ENCODE measurements at places on chromosomes 11 and 22.

DNA sequence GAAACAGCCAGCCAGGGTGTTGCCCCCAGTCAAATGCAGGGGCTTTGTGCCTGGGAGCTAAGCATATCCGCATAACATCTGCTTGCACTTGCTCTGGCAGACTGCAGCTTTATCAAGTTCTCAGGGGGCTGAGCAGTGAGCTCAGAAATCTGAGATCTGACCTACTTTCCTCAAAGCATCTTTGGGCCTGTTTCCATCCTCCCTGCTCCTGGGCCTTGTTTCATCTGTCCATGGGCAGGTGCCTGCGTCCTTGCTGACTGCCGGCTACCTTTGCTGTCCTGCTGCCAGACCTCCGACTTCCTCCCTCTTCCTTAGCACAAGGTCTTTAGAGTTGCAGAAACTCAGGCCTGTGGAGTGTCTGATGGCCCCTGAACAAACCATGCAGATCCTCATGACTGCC lies 131.2 kb upstream of the B3GAT1 start:
- DNase-seq = no peak

GRCh38 chr11:30919389-30920152 lies 333.4 kb upstream of the MPPED2 start:
- no peak for DNase-seq

DNA sequence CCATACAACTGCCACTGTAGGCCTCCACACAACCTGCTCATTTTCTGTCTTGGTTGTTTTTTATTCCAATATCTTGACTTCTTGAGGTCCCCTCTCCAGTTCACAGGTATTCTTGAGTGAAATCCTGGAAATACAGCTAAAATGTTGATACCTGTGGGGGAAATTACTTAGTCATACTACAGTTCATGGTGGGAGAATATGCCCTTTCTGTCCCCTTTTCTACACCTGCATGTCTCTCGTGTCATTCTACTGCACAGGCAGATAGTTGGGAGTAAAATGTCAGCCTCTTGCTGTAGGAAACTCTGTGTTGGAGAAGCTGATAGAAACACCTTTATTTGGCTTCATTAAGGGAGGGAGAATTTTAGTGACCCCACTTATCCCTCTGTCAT lies 4.6 kb downstream of the OOSP4A start:
- DNase-seq = no peak

DNA sequence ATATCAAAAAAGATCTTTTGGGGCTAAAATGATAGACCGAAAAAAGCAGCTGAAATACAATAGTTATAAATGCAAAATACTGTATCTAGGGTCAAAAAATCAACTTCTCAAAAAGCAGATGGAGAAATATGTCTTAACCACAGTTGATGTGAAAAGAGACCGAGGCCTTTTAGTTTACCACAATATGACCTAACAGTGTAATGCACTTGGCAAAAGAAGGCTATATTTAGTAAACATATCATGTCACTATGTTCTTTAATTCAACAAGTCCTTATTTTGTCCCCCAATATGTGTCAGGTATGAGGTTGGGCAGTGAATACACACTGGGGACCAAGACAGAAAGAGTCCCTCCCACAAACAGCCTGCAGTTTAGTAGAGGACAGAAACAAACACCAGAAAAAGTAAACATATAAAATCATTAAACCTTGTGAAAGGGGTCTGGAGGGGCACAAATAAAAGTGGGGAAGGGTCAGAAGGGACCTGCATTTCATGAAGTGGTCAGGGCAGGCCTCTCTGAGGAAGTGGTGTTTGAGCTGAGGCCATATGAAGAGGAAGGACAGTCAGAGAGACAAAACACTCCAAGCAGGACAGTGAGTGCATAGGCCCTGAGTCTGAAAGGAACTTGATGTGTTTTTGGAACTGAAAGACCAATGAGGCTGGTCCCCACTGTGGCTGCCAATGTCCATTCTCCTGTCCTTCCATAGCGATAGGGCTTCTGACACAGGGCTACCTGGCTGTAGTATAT lies 53.4 kb downstream of the LIF start:
- DNase-seq = no peak

GRCh38 chr11:1778141-1778911 lies 14.6 kb upstream of the CTSD start:
- no peak for DNase-seq

- no peak for DNase-seq
Observed at GRCh38 chr11:70301721-70302418, 31.4 kb downstream of the PPFIA1 start.

DNA sequence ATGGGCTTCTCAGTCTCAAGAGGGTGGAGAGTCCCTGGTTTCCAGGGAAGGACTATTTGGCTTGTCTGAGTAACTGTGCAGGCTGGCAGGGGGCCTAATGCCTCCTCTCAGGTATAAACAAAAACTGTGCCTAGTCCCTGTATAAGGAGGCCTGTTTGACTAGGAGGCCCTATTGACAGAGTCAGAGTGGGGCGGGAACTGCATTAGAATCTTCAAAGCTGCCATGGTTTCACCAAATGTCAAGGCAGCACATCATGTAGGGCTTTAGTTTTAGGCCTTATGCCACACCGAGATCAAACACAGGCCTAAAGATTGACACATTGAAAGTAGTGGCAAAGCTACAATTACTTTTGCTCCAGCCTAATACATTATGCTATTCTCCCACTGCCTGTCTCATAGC lies 611.5 kb upstream of the B3GAT1 start:
- no peak for DNase-seq

- DNase-seq = no peak
Observed at GRCh38 chr11:115674937-115675544, 170.8 kb upstream of the CADM1 start.

GRCh38 chr22:44455151-44455962 lies 42.7 kb downstream of the RTL6 start:
- peak; percentile 65 for DNase-seq

DNA sequence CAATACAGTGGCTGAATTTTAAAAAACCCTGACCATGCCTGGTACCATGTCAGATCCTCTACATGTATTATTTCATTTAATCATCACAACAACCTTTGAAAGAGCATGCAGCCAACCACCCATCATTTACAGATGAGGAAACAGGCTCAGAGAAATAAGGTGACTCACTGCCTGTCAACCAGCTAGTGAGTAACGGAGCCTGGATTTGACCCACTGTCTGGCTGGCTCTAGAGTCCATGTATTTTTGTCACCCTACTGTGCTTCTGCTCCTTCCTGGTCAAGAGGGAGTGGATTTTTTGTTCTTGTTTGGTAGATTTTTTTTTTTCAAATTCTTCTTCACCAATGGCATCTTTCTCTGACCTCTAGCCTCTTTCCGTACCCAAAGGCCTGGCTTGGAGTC lies 77.4 kb downstream of the CWC15 start:
- DNase-seq = no peak

DNA sequence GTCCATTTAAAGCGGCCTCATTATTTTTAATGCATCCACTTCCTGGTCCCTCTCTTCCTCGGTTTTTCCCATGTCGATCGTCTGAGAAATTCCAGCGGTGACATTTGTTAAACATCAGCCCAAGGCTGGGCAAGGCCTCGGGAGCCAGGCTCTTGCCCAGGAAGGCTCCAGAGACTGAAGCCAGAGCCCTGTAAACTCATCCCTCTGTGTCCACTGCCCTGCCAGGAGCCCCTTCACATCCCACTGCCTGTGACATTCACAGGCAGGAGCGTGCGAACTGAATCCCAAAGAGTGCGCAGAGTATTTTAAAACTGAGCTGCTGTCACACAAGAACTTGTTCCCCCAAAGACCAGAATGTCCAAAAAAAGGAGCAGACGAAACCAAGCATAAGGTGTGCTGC lies 56.5 kb upstream of the ANO1 start:
- no peak for DNase-seq
